ENCODE measurements at places on chromosomes 4 and X. TPM values are rescaled to one million over a fixed set of nuclear protein-coding genes. Genes with fewer than 3 reads are reported as not detected.

The CENPVL1 gene
- not detected for total RNA-seq

The ABLIM2 gene
- 1.7 TPM for total RNA-seq

The PDGFRA gene
- 0.51 TPM for total RNA-seq

The PNCK gene
- total RNA-seq: 0.37 TPM

The RTL9 gene
- 0.05 TPM for total RNA-seq

The EDNRA gene
- total RNA-seq: 0.24 TPM

The TMEM35A gene
- total RNA-seq: not detected

The ERAS gene
- total RNA-seq: 0.15 TPM

The KLHL2 gene
- total RNA-seq: 12.8 TPM
